ENCODE measurements at places on chromosomes 1 and 21.

DNA sequence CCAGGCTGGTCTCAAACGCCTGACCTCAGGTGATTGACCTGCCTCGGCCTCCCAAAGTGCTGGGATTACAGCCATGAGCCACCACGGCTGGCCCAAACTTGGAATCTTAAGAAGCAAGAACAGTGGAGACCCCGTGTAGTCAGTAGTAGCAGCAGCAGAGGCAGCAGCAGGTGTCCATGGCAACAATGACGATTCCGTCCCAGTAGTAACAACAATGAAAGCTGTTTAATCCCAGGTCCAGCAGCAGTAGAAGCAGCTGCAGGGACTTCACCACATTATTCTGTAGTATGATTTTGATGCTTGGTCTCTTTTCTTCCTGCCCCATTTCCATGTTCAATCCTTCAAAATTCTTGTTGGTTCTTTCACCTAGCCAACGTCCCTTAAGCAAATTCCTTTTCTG, 69.6 kb upstream of the KCTD3 start:
- no peak for DNase-seq

DNA sequence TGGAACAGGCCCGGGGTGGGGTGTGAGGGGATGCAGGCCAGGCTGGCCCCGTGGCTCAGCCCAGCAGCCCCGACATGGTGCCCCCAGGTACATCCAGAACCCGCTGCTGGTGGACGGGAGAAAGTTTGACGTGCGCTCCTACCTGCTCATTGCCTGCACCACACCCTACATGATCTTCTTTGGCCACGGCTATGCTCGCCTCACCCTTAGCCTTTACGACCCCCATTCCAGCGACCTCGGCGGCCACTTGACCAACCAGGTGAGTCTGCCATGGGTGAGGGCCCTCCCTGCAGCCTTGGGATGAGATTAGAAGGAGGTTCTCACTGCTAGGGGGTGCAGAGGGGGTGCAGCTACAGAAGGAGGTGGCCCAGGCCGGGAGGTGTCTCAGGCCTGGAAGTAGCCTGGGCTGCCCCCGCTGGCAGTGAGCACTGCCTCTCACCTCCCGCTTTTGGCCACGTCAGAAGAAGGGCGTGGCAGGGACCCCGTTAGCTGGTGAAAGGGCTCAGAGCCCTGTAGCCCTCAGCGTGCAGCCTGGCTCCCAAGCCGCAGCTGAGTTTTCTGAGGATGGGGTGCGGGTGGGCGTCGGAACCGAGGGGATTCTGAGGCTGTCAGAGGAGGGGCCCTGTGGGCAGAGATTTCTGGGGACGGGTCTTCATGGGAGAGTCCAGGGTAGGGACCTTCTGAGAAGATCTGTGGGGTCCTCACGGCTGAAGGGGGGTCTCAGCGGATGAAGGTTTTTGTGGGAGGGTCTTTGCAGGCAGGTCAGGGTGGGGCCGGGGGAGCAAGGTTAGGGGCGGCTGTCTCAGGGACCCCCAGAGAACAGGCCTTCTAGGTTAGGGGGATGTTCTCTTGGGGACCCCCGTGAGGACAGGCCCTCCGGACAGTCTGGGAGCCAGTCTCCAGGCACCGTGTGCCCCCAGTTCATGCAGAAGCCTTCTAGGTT, 10.4 kb downstream of the TTLL10 start:
- DNase-seq, result no peak

GRCh38 chr1:23118957-23119792, 49.5 kb downstream of the LUZP1 start:
- DNase-seq, result peak; percentile 67

- DNase-seq, result no peak
Observed at GRCh38 chr1:207251066-207251465, 70.4 kb upstream of the CD55 start.

GRCh38 chr1:41740630-41741239, 178.0 kb downstream of the HIVEP3 start:
- peak; percentile 19 for DNase-seq

DNA sequence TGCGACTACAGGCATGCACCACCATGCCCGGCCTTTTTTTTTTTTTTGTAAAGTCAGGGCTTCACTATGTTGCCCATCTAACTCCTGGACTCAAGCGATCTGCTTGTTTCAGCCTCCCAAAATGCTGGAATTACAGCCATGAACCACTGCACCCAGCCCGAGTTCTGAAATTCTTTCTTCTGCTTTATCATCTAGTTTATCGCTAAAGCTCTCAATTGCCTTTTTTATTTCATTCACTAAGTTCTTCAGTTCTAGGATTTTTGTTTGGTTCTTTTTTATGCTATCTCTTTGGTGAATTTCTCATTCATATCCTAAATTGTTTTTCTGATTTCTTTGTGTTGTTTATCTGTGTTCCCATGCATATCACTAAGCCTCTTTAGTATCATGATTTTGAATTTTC, 27.0 kb downstream of the KIAA0319L start:
- no peak for DNase-seq

DNA sequence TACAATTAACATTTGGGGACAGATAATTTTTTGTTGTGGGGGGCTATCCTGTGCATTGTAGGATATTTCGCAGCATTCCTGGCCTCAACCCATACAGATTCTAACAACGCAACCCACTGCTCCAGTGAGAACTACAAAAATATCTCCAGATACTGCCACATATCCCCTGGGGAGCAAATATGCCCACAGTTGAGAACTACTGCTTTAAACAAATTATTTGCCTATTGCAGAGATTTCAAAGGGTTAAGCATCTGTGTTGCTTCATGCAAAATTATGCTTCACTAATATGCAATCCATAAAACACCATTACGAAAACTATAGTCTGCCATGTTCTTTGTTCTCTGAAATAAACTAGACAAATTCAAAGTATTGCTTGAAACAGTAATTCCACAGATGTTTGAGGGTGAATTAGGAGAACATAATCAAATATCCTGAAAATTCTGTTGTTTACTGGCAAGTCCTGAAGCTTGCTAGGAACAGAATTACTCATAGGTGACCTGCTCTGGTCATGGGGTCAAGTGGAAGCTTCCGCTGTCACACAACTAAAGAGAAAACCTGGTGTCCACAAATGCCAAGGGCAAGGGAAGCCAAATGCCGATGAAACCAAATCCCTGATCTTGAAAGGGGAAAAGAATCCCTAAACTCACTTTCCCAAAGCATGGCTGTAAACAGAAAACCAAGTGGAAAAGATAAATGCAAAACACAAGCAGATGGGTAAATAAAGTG, 149.4 kb downstream of the RERE start:
- no peak for DNase-seq

DNA sequence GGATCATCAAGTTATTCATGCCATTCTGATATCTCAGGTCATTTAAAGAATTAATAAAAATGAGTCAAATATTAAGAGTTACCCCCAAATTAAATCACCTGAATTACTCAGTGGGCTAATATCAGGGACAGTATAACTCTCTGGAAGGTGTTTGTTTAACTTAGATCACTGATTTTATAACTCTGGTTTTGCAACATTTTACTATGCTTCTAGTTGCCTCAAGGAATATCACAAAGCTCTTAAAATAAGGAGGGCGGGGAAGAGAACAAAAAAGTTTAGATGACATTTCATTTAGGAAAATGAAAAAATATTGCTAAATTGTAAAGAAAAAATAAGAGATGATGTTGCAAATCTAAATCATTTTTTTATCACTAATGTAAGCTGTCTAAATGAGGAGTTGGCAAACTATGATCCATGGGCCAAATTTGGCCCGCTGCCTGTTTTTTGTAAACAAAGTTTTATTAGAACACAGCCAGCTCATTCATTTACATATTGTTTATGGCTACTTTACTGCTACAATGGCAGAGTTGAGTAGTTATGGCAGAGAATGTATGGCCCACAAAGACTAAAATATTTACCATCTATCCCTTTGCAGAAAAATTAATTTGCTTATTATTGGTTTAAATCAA, 31.9 kb upstream of the SLC19A2 start:
- DNase-seq, result no peak

DNA sequence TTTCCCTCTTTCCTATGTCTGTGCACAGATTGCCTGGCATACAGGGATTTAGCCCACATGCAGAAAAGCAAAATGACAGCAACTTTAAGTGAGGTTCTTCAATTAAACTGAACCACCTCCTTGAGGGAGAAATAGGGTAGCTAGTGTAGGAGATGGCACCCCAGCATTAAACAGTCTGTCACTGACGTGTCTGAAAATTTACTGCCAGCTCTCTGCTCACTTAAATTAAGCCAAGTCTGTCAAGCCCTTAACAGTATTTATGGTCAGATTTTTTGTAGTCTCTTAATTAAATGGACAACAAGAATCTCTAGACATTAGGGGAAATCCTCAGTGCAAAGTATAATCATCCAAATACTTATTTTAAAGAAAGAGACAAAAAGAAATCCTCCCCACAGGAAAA, 696.5 kb upstream of the PTBP2 start:
- DNase-seq, result no peak

DNA sequence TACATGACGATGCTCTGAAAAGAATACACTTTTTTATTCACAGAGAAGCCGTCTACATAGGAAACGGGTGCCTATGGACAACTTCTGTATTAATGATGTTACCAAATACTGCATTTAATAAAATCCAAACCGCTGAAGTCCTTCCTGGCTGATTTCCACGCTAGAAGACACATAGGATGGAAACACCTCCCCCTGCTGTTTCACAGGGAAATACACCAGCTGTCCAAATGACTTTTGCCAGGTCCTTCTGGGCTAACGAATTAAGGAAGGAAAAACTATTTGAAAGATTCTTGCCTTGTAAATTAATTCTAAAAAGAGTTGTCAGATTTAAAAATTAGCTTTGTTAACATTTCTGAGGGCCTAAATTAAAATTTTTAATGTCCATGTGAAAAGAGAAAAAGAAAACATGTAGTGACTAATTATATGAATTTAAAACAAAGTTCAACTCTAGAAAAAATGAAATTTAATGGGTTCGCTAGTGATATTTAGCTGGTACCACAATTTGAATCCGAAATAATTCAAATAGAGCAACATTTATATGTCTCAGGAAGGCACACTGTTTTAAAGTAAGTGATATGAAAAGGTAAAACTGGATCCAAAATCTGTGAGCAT, 146.0 kb downstream of the RERE start:
- peak; percentile 11 for DNase-seq

DNA sequence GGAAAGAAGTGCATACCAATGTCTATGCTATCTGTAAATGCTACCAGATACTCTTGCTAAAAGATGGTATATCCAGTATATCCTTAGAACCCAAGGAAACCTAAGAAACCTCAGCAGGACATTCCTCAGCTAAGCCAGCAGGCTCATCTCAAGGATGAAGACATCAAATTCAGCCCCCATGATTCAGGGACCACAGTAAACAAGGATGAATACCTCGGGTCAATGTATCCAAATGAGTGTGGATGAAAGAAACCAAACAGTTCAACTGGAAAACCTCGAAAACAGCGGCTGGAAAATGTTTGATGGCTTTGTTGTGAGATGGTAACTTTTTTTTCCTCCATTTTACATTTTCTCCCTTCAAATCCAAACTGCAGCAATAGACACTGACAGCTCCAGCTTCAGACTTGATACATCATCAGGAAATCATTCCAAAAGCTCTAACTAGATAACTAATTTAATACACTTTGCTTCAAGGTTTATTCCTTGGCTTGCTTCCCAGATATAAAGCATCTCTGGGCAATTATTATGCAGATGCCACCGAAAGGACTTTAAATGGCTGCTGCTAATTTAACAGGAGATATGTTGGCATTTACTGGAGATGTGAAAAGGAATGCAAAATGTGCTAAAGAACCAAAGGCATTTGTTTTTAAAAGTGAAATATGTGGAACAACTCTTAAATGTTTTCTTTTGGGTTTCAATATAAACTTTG, 73.6 kb downstream of the SMYD2 start:
- no peak for DNase-seq

- DNase-seq, result no peak
Observed at GRCh38 chr1:201096041-201096461, 16.2 kb downstream of the CACNA1S start.

GRCh38 chr1:110875216-110875731, 2.3 kb downstream of the CD53 start:
- peak; percentile 45 for DNase-seq

DNA sequence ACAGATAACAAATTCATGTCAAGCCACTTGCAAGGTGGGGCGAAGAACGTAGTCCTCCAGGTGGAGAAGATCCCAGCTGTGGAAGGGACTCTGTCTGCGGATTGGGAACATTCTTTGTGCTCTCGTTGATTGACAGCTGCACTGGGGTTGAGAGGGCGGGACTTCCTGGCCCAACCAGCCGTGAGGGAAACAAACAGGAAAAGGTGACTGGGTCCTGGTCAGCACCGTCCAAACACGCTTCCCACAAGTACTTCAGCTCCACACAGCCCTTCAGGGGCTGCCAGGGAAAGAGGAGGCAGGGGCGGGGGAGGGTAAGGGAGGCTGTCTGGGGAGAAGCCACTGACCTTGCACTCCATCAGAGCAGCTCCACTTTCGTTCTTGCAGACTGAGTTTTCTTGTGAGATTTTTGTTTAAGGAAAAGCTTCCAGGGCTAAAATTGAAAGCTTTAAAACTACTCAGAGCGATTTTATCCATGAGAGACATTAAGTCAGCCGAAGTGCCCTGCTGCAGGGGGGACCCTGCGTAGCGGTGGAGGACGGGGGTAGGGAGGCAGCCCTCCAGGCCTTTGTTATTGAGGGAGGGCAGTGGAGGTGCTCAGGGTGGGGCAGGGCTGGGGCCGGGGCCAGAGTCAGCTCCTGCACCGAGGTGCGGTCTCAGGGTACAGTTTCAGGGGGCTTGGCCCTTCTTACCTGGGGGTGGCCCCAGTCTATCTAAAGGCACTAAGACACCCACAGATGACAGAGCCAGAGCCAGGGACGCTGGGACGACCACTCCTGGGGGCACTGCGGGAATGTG, 21.6 kb upstream of the STUM start:
- no peak for DNase-seq

DNA sequence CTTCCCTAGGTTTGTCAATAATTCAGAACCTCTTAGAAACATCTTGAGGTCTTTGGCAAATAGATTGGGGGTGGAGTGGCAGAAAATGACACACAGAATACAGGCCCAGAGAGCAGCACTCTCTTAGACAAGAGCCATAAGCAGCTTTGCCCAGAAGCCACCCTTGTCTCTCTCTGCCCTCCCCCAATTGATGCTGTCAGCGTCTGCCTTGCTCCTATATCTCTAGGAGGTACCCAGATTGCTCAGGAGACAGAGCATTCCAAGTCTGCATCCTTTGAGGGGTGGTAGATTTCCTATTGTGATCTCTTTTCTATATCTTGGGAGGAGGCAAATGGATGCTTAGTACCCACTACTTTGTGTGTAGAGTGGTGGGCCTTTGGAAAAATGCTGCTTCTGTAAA, 1.8 kb downstream of the RGL1 start:
- no peak for DNase-seq

DNA sequence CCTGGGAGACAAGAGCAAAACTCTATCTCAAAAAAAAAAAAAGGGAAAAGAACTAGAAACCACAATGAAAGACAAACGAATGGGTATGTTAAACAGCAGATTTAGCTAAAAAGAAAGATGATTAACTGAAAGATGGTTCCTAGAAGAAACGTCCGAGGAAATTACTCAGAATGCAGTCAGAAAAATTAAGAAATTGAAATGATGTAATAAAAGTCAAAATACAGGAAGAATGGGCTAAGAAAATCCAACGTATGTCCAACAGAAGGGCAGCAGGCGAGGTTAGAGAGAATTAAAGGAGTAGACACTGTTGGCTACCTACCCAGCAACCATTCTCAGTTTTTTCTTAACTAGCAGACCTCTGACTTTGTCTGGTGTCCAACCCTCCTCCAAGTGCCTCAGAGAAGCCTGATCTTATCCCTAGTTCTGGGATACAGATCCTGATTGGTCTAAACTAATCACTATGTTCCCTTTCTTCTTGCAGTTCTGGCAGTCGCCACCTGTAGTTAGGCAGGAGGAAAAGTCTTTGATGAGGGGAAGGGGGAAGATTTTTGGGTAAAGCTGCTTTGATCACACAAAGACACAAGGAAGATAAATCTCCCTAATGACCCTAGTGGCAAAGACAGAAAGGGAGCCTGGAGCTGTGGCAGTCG, 25.7 kb downstream of the GPR161 start:
- DNase-seq, result no peak
